ENCODE measurements at places on chromosomes 6 and 20.

DNA sequence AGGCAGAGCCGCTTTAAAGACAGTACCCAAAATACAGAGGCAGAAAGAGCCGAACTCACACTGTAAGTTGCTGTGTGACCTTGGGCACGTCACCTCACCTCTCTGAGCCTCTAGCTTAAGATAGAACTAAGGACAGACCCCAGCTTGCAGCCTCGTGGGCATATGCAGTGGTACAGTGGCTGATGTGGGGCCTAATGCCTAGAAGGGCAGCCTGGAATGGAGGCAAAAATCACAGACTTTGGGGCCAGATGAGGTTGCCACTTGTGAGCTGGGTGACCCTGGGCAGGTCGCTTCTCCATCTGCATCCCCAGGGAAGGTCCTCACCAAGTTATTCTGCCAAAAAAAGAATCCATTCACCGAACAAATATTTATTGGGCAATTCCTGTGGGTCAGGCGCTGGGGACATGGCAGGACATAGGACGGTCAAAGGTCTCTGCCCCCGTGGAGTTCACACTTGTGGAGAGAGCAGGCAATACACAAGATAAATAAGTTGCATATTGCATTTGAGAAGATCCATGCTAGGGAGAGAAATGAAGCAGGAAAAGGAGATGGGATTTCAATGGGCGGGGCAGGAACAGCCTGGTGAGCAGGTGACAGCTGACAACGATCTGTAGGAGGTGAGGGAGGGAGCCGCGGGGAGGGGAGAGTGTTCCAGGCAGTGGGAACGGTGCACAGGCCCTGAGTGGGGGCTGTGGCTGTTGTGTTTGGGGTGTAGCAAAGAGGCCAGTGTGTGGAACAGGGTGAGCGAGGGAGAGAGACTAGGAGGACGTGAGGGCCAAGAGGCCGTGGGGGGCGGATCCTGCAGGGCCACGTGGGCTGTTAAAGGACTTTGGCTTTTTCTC is 115.2 kb downstream of the CEBPB start:
- peak; percentile 77 for DNase-seq

GRCh38 chr20:63100926-63101699 is 94.3 kb upstream of the BHLHE23 start:
- DNase-seq = peak; percentile 4

GRCh38 chr6:39686976-39687375 is 38.2 kb downstream of the KIF6 start:
- no peak for DNase-seq

GRCh38 chr20:57648878-57649616 is 28.8 kb upstream of the ZBP1 start:
- DNase-seq = no peak

GRCh38 chr20:25643716-25644115 is 19.9 kb upstream of the NANP start:
- DNase-seq = no peak

DNA sequence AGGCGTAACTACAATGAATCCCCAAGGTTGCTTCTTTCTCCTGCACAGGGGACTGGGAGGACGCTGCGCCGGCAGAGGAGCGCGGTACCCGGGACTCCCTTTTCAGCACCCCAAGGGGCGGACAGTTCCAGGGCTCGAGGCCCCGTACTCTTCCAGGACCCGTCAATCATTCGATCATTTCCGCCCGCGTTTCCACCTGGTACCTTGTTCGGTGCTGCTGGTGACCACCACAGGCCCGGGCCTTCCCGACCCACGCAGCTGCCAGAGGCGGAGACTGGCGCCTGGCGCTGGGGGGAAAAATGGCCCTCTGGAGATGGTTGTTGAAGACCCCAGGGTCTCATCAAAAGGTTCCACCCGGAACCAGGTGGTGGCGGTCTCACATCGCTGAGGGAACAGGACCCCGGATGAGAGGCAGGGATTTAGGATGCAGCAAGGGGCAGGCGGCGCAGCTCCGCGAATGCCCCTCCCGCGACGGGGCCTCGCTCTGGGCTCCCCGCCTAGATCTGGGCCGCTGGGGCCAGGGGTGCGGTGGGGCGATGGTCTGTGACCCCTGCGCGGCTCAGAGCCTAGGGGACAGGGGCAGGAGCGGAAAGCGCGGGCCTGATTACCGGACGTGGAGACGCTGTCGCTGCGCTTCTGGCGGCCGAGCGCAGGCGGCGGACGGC is 744 bp downstream of the VSX1 start:
- DNase-seq = peak; percentile 30

- no peak for DNase-seq
Measured at GRCh38 chr20:58573986-58574385, 58.8 kb upstream of the APCDD1L start.

DNA sequence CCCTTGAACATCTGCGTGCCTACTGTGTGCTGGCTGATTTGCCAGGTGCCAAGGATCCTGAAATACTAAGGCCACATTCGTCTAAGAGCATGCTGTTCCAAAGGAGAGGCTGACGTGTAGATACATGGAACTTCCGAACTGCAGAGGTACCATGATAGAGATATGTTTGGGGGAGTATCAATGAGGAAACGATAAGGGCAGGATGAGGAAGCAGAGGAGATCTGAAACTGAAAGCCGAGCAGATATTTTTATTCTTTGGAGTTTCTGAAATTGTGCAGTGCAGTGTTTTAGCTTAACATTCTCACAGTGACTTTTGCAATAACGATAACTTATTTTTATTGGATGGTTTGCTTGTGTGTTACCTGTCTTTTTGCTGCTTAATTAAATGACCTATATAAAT is 24.3 kb downstream of the BMP6 start:
- no peak for DNase-seq

- DNase-seq = no peak
Measured at GRCh38 chr6:132259070-132259469, 142.2 kb downstream of the MOXD1 start.

DNA sequence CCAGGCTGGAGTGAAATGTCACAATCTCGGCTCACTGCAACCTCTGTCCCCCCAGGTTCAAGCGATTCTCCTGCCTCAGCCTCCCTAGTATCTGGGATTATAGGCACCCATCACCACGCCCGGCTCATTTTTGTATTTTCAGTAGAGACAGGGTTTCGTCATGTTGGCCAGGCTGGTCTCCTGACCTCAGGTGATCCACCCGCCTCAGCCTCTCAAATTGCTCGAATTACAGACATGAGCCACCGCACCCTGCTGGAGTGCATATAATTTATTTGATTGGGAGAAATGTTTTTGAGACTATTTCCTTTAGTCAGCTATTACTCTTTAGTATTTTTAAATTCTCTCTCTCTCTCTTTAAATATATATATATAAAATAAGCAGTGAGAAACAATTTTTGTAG is 29.8 kb downstream of the FAM83B start:
- DNase-seq = no peak

GRCh38 chr6:40268614-40269013 is 318.6 kb downstream of the LRFN2 start:
- no peak for DNase-seq

- no peak for DNase-seq
Measured at GRCh38 chr20:34579979-34580940, 21.7 kb downstream of the MAP1LC3A start.

GRCh38 chr6:16706911-16707783 is 54.1 kb downstream of the ATXN1 start:
- DNase-seq = no peak

Measured in SJCRH30 (cell line).